GM03348 (cell line): ENCODE measurements at places on chromosomes 7 and 10.

DNA sequence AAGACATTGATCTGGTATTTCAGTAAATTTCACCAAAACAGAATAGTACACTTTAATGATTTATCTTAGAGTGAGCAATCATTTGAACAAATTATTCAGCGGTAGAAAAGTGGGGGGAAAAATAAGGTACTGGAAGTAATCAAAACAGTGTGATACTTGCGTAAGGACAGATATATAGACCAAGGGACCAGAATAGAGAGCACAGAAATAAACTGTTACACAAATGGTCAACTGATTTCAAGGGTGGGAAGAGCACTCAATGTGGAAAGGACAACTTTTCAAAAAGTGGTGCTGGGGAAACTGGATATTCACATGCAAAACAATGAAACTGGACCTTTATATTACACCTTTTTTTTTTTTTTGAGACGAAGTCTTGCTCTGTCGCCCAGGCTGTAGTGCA, 119.9 kb downstream of the NRBF2 start:
- no peak for DNase-seq

GRCh38 chr10:50400694-50401093, 149.4 kb upstream of the ASAH2 start:
- no peak for DNase-seq

DNA sequence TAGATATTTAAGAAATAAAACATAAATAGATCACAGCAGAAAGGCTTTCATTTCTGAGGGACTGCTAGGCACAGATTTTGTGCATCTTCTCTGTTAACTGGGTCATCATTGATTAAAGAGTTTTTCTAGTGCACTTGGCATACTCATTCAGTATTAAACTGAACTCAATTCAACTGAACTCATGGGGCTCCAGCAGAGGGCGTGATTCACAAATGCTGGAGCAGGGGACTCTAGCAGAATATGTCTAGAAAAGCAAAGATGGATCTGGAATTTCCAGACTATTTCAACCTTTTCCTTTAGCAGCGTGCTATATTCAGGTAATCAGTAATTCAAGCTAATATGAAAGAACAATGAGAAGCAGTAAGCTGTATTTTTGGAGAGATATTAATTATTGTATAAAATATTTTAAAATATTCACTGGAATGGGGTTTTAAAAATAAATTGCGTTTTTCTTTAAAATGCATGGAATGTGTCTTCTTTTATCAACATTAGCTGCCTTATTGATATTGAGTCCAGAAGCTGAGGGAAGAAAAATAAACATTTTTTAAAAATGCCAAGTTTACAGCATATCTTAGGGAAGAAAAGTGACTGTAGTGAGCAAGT, 296.8 kb upstream of the CACNA2D1 start:
- DNase-seq: peak; percentile 52

- no peak for DNase-seq
Observed at GRCh38 chr7:132542895-132543294, 33.4 kb downstream of the PLXNA4 start.

- no peak for DNase-seq
Observed at GRCh38 chr7:55898287-55898686, 11.0 kb downstream of the ZNF713 start.

DNA sequence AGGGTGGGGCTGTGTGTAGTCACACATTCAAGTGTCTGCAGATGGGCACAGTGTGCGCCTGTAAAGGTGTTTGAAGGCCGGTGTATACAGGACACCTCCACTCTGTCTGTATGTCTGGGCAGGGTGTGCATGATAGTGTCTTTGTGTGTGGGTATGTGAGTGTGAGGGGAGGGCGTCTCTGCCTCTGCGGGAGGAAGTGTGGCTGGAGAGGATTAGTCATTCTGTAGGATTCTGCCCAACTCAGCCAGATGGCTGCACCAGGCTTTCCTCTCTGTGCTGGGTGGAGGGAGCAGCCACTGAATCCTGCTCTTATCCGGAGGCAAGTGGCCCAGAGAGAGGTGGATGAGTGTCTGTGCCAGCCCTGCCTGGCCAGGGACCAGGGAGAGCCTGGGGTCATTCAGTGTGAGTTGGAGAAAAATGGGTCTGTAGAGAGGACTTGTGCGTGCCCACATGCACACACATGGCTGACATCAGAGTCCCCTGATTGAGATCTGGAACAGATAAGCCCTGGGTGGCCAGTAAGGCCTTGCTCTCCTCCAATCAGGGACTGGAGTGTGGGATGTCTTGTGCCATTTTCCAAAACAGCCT, 1.7 kb downstream of the SFXN3 start:
- peak; percentile 88 for DNase-seq

GRCh38 chr7:152366662-152367061, 69.1 kb downstream of the KMT2C start:
- no peak for DNase-seq

DNA sequence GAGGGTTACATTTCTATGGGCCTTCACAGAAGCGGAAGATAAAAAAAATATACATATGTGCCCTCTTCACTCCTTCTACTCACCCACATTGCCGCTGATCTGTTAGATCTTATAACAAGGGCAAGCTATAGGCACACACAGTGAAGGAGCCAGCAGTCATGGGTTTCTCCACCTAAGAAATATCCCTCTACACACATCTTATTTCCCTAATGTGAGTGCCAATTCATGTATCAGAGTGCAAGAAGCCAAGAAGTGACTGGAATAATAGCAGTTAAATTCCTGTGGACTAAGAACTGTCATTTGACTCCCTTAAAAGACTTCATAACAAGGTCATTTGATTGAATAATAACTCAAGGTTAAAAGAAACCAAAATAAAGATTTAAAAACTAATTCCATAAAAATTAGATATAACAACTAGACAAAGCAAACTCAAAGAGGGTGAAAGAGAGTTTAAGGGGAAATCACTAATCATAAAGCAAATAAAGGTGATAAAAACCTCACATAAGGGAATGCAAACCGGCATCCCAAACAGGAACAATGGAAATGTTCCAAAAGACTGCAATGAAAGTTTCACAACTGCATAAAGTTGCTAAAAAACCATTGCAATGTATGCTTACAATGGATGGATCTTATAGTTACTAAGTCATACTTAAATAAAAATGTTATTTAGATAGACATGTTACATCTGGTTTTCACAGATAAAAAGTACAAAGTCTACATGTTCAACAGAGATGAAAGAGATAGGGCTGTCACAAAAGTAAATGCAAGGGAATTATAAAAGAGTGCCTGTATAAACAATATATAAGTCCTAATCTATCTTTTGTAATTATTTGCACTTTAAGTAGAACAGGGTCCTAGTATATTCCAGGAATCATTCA, 42.8 kb downstream of the ARHGAP21 start:
- DNase-seq: peak; percentile 33
